ENCODE measurements at places on chromosomes 3 and 15.
A peak's percentile ranks its signal among the peaks of the same experiment; 100 is the strongest.

DNA sequence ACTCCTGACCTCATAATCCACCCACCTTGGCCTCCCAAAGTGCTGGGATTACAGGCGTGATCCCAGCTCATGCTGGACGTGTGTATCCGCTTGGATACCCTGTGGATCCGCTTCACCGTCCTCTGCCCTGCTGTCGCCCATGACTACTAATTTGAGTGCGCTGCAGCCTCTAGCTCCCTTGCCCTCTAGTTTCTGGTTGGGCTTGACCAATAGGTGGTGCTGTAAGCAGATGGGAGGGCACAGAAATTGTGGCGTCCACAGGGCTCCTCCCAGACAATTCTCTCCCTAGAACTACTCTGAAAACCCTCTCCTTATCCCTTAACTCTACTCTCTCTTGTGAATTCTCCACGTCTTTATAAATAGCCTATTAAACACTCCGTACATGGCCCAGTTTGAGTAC lies 36.2 kb downstream of the ZPLD1 start:
- DNase-seq = no peak

DNA sequence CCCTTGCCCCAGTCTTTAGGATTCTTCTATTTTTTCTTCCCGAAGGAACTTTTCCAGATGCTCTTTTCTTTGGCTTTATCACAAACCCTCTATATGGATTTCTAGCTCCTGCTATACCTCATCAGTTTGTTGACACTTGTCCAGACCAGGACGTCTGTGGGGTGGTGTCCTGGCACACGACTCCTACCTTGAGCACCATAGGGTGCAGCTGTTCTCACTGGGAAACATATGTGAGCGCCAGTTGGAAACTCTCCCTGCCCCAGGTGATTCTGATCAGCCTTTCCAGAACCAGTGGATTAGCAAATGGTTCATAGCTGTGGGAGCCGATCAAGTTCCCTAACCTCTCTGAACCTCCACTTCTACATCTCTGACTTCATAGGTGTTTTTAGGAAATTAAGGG lies 40.6 kb upstream of the USP3 start:
- no peak for DNase-seq

DNA sequence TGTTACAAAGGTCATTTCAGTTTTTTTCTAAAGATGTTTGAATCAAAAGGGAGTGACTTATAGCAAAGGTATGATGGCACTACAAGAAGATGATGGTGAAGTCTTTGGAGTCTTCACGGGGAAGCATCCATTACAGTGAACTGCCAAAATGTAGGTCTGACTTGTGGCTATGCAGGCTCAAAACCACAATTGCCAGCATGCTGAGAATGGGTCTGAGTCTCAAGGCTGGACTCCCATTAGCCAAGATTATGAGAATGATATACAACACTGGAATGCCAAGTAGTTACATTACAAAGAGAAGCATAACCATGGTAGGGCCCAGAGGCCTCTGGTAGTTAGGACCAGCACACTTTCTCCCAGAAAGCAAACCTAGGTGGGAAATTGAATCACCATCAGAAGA lies 194.2 kb downstream of the MTHFS start:
- no peak for DNase-seq

DNA sequence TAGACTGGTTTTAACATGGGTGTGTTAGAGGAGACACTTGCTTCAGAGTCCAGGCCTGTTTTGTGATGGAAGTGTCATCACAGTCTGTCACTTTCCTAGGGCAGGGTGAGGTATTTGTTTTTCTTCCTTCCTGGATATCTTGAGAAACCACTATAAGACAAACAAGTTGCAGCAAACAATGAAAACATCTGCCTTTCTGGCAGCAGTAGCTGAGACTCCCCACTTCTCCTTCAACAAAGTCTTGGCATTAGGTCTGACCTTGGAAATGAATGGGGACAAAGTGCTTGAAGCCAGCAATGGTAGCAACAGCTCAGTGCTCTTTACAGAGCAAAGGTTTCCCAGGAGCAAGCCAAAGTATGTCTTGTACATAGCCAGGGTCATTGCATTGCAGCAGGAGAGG lies 64.6 kb downstream of the CD200 start:
- no peak for DNase-seq

GRCh38 chr3:81432456-81432855 lies 329.0 kb downstream of the GBE1 start:
- no peak for DNase-seq

GRCh38 chr15:45414215-45414885 lies 36.0 kb upstream of the GATM start:
- DNase-seq = no peak

DNA sequence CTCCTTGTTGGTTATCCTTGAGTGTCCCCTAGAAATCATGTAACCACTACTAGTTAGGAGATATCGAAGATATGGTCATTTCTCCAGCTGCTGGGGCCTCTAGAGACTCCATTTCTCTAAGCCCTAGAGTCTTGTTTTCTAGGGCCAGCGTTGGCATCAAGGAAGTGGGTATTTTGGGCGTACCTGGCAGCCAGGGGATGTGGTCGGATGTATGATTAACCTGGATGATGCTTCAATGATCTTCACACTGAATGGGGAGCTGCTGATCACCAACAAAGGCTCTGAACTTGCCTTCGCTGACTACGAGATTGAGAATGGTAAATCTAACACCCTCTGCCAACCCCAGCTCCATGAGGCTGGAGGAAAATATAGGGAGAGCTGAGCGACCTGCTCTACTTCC lies 325.5 kb downstream of the RYR3 start:
- no peak for DNase-seq

DNA sequence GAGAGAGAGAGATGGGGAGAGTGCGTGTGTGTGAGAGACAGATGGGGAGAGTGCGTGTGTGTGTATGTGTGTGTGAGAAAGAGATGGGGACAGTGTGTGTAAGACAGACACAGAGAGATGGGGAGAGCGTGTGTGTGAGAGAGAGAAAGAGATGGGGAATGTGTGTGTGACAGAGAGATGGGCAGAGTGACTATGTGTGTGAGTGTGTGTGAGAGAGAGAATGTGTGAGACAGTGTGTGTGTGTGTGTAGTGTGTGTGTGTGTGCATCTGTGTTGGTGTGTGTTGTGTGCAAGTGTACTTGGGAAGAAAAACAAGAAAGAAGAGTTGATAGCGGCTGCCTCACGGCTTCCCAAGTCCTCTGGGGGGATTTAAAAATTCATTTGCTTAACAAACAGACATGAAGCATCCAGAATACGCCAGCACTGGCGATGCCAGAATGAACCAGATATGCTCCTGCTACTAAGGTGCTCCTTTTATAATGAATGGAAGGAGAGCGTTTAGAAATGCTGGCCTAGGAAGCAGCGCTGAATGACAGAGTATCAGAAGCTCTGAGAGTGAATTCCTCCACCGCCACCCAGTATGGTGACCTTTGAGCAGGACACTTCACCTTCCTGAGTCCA lies 186.1 kb upstream of the TSC22D2 start:
- no peak for DNase-seq

- DNase-seq = no peak
Observed at GRCh38 chr3:6928064-6928463, 67.1 kb downstream of the GRM7 start.

DNA sequence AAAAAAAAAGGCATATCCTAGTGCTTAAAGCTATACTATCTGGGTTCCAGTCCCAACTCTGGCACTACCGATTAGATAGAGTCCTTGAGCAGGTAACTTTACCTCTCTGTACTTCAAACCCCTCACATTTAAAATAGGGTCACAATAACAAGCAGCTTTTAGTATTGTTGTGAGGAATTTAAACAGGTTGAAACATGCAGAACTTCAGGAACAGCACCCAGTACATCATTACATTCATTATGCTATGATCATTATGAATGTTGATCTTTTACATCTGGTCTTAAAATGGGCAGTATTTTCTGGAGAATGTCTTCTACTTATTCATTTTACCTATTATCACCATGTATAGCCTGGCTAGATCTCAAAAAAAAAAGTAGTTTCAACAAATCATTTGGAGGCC lies 176.1 kb upstream of the CCDC54 start:
- no peak for DNase-seq

- no peak for DNase-seq
Observed at GRCh38 chr15:65762914-65763787, 28.9 kb downstream of the DENND4A start.

DNA sequence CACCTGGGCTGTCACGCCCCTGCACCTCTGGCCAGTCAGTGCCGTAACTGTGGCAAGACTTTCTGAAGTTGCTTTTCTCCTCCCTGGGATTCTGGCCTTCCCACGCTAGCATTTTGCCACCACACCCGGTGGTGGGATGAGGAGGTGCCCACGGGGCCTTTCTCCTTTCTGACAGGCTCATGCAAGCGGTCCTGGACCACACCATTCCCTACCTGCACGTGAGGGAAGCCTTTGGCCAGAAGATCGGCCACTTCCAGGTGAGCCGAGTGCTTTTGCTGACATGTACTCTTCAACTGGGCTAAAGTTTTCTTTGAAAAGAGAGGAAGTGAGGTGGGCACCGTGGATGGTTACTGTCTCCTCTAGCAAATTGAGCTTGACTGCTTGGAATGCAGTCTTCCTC lies 9.6 kb downstream of the IVD start:
- no peak for DNase-seq

GRCh38 chr15:41795996-41796856 lies 21.9 kb downstream of the MAPKBP1 start:
- DNase-seq = no peak

DNA sequence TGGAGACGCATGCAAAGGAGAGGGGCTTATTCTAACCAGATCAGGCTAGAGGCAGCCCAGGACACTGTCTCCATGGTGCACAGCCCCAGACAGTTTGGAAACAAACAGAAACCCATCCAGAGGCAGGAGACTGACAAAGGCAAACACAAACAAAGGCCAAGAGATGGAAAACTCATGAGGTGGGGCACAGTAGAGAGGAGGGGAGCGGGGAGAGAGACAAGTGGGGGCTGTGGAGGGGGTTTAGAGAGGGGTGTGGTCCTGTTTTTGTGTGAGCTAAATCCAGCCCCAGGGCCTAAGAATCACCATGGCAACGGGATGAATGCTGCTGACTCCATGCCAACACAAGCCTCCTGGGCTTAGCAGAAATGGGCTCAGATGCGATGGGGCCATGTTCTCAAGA lies 32.3 kb downstream of the PARP16 start:
- DNase-seq = no peak

DNA sequence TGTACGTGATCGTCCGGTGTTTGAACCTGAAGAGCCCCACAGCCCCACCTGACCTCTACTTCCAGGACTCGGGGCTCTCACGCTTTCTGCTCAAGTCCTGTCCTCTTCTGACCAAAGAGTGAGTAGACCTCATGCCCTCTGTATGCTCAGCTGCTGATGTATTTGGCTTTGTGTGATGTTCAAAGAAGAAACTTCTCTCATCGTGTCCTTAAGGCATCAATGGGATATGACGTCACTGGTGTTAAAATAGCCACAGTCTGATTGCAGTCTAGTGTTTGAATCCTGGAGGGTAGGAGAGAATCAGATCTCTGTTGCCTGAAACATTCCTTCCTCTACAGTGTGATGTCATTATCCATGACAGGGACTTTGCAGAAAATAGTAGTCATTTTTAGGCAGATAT lies 28.1 kb downstream of the ABHD2 start:
- peak; percentile 29 for DNase-seq

DNA sequence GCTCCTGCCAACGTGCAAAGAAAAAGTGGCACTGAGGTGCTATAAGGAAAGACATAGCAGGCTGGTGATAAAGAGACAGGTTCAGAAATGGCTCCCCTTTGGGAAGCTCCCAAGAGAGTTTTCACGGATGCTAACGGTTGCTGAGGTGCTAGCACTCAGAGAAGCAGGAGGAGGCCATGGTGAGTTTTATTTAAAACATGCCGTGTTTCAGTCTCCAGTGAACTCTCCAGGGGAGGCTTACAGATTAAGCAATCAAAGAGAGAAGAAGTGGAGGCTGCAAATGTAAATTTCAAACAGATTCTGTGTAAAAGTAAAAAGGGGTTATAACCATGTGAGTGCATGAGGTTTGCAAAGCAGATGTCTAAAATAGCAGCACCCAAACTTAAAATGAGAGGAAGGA lies 346.2 kb downstream of the NTRK3 start:
- no peak for DNase-seq

DNA sequence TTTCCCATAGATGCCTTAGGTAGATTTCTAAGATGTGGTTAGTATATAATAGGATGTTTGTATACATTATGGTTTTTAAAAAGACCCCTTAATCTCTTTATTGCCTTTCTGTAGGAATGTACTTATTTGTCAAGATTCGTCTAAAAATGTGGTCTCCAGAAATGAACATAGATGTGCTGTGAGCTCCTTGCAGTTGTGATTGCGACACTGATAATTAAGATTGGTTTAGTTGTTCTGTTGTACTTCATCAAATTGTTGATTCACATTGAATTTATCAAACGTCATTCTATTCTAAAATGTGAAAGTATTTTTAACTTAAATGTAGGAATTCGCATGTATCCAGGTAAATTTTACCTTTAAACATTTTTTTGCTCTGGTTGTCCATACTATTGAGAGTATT lies 51.2 kb downstream of the CMC1 start:
- DNase-seq = no peak

DNA sequence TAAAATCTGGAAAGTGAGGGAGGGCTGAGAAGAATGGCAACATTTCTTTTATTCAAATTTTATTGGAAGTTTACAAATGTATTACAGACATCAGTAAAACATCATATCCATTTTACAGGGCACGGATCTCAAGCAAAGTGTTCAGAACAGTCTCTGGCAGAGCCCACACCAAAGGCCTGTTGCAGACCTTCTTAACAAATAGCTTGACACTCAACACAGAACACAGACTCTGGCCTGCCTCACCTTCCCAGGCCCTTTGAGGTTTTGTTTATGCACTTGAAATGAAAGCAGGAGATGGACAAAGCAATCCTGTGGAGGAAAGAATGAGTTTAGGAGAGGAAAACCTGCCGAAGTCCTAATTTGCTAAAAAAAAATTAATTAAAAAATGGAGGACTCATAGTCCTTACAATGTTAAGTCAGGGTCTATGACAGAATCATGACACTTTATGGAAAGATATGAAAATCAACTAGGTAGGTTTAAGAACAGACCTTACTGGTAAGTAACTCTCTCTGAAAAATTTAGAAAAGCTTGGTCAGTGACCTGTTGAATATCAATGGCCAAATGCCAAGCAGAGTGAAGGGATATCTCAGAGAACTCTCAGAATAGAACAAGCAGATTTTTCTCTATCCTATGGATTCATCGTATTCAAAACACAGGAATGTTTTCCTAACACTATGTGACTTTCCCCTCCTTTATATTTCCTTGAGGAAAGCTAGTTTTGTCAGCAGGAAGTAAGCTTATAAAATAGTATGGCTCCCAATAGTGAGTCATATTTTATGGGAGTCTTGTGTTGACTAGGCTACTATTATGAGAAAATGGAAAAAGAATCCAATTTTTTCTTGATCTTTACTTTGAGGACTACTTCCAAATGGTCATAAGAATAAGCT lies 70.8 kb upstream of the PSMD6 start:
- DNase-seq = no peak

DNA sequence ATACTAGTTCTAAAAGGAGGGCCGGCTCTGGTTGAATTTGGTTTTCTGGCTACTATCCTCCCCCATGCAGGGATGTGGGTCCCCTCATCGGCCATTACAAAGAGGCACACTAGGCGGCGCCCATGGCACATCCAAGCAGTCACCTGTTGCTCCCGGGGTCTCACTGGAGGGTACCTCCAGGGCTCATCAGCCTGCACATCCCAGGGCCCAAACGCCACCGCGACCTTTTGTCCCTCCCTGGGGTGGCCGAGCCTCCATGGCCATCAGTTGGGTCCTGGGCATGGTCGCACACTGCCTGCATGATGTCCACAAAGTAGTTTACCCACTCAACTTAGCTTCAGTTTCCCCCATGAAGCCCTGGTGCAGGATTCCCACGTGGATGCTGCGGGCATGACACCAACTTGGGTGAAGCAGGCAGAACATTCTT lies 28.3 kb downstream of the IDH3A start:
- peak; percentile 50 for DNase-seq

- DNase-seq = no peak
Observed at GRCh38 chr3:18892756-18893155, 255.6 kb upstream of the KCNH8 start.

GRCh38 chr15:99645951-99646350 lies 80.2 kb downstream of the MEF2A start:
- DNase-seq = no peak
